ENCODE measurements at places on chromosomes 2 and 18.

- no peak for DNase-seq
These were observed 49.9 kb downstream of the DDX1 start for GRCh38 chr2:15641530-15641982.

DNA sequence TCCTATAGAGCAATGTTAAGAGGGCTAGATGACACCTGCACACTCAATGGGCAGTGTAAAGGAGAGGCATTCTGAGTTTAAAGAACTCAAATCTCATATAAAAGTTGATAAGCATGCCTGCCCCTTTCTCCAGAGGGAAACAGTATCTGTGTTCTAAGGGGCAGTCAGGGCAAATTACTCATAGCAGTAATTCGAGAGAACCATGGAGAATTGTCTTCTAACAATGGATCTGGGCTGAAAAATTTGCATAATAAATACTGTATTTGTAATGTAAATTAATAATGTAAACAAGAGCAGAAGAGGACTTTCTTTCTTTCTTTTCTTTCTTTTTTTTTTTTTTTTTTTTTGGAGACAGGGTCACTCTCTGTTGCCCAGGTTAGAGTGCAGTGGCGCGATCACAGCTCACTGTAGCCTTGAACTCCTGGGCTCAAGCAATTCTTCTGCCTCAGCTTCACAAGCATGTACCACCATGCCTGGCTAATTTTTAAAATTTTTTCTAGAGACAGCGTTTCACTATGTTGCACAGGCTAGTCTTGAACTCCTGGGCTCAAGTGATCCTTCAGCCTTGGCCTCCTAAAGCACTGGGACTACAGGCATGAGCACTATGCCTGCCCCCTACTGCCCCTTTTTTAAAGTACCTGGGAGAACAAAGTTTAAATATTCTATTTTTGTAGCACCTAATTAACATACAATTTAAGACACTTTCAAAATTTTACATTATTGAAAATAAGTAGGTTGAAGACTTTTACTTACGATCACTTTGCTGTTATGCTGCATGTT, 70.6 kb downstream of the OTX1 start:
- DNase-seq = no peak

DNA sequence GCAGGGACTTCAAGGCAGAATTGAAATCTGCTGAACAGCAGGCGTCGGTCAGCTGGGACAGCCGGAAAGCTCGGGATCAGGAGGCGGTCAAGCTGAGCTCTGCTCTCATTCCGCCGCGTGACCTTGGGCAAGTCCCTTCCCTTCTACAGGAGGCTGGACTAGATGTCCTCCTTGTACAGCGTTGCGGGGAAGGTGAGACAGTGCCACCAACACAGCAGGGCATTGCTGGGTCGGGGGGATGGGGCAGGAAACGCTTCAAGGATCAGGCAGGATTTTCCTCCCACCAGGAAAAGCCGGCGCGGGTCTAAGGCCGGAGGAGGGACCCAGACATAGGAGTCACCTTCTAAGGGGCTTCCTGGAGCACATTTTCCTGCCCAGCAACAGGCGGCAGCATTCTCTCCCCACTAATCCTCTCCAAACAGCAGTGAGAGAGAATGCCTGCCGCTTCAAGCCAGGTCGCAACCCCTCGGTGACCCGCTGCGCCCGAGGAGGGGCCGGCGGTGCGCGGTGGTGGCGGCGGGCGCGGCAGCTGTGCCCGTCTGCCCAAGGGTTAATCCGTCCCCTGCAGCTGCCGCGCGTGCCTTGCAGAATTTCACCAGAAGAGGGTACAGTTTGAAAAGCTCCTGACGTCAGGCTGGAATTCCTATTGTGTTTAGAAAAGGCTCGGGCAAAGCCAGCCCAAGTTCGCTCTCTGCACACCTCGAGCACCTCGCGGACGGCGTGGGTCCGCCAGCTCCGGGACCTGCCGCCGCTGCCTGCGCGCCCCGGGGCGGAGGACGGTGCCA, at the start of gene KCNF1:
KCNF1 (plus strand) TSS at position 644 of the 785 bp plus-strand sequence. CDS start 493 bp downstream, outside the sequence.
- DNase-seq = no peak

- DNase-seq = no peak
These were observed 56.7 kb downstream of the HNRNPLL start for GRCh38 chr2:38546064-38546463.

- no peak for DNase-seq
These were observed 332.8 kb upstream of the MAP2 start for GRCh38 chr2:209091056-209091455.

DNA sequence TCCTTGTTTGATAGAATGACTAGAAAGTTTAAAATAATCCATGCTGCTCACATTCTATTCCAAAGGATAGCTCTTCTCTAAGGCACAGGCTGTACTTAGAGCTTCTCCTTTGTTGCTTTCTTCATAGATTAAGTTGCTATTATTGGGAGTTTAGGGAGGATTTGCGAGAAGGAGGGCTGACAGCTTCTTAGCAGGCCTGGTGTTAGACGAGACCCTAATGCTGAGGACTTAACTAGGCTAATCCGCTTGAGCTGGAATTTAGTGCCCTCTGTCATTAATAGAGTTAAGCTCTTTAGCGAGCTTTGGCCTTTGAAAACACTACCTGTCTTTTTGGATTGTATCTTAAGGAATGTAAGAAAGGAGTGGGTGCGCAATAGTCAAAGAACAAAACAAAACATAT, 81.3 kb downstream of the MOGAT1 start:
- no peak for DNase-seq

GRCh38 chr2:229462112-229462511, 191.0 kb upstream of the PID1 start:
- DNase-seq = no peak

DNA sequence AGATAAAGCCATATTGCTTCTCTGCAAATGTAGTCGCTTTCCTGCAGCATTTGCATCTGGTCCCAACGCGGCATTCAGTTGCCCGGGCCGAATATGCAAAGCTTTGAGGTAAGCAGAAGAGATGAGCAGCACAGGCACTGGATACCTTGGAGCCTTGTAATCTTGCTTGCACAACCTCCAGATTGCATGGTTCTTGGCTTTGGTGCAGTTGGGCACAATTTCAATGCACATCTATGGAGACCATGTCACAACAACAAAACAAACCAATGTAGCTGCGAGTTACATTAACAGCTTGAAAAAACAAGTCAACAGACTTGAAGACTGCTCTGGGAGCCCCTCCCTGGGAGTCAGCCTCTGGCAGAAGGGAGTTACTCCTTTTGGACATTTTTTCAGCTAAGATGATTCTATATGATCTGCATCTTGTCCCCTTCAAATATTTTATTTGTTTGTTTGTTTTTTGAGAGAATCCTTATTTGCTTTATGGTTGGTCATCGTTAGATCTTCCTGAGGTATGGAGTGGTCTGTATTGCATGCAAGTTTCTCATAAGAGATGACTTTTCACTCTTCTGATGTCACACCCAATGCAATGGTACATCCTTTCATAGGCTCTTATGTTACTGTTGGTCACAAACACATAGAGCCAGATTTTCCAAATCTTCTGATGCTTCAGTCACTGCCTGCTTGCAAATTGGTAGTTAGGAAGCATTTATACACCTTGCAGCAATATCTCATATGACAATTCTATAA, 113.5 kb downstream of the EFEMP1 start:
- DNase-seq = no peak

GRCh38 chr2:231679908-231680284, 28.4 kb upstream of the PTMA start:
- DNase-seq = no peak

DNA sequence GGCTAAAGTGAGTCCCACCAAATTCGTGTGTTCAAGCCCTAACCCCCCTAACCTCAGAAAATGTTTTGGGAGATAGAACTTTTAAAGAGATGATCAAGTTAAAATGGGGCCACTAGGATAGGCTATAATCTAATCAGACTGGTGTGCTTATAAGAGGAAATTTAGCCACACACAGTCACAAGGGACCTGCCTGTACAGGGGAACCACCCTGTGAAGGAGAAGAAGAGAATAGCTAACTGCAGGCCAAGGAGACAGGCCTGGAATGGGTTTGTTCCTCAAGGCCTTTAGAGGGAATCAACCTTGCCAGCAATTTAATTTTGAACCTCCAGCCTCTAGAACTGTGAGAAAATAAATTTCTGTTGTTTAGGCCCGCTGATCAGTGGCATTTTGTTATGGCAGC, 36.0 kb upstream of the TANK start:
- DNase-seq = no peak

DNA sequence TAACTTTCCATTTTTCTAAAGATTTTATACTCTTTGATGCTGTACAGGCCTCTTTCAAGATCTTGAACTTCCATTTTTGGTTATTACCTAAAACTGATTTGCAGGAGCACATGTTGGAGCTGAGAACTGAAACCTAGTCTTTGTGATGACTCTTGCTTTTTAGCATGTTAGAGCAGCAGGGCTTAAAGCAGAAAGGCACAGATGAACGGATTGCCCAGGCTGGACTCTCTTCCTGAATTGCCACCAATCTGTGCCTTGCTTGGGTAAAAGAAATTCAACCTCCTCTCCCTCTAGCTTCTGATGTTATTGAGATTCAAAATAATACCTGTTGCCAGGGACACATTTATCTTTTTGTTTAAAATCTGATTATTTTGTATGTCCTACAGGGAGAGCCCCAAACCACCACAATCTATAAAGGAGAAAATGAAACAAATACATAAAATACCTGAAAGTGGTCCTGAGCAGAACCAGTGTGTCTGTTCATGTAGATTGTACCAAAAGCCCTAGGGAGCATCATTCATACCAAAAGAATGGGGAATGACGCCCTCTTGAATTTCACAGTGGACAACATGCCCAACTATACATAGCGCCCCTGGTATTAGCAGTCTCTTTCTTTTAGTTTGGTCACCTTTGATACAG, 277.0 kb upstream of the MAP2 start:
- DNase-seq = no peak

GRCh38 chr18:63774511-63774910, 707 bp upstream of the SERPINB7 start:
- DNase-seq = no peak

DNA sequence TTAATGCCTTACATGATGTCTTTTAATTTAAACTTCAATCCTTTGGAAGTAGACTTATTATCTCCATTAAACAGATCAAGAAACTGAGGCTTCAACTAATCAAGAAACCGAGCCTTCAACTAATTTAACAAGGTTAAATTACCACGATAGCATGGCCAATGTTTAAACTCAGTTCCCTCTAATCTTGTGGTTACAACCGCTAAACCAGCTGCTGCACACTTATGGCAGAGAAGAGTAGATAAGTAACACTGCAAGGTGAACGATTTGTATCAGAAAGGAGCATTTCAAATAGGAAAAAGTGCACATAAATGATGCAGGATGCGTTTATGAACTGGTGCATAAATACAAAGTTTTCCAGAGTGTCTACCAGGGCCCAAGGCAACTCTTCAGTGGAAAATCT, 144.6 kb upstream of the CAVIN2 start:
- DNase-seq = no peak

DNA sequence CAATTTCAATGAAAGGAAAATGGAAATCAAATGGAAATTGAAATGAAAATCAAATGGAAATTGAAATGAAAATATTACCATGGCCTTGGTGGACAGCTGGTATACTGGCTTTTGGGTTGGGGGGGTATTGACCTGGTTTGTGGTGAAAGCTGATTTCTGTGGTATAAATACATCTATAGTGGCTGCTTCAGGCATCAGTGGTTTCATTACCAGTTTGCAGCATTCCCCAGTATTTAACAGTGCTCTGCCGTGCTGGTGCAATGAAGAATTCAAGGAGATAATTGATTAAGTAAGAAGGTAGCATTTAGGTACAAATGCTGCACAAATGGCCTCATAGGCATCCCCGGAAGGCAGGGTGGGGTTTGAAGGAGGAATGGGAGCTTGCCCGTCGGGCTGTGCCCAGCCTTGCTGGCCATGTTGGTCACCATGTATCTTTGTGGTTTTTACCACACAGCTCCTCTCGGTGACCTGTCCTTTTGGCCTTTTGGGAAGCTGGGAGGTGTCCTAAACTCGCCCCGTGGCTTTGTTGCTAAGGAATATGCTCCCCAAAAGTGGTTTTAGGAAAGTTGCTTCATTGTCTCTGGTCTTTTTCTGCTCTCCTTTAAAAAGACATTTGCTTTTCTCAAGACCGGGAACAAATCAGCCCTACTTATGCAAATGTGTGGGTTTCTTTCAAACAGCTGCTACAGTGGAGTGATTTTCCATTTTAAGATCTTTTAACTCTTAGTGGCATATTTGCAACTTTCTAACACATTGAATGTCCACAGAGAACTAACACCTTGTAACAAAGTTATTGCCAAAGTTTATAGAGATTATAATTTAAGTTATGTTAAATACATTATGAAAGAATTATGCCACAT, 28.6 kb downstream of the SNTG2 start:
- DNase-seq = no peak

- no peak for DNase-seq
These were observed 7.5 kb upstream of the SERPINB13 start for GRCh38 chr18:63579616-63580015.

- no peak for DNase-seq
These were observed 90.9 kb downstream of the LOXHD1 start for GRCh38 chr18:46566111-46566510.

- DNase-seq = no peak
These were observed 154.8 kb downstream of the ZNF236 start for GRCh38 chr18:76977108-76977621.

- DNase-seq = no peak
These were observed 38.2 kb downstream of the TPO start for GRCh38 chr2:1451422-1451821.

GRCh38 chr2:150286730-150287362, 200.6 kb downstream of the RND3 start:
- no peak for DNase-seq

DNA sequence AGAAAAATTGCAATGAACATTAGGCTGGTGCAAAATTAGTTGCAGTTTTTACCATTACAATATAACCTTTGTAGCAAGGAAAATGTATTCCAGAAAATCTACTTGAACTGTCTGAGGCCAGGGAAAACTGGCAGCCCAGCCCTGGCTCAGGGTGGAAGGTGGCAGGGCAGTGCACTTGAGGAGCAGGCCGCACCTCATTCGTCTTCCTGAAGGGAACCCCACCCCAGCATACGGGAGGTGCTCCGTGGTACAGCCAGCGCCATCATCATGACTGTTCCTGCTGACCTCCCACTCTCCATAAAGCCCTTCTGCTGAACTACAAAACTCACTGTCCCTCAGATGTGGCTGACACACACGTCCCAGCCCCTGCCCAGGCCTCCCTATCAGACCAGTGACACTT, 65.9 kb upstream of the TFCP2L1 start:
- no peak for DNase-seq

DNA sequence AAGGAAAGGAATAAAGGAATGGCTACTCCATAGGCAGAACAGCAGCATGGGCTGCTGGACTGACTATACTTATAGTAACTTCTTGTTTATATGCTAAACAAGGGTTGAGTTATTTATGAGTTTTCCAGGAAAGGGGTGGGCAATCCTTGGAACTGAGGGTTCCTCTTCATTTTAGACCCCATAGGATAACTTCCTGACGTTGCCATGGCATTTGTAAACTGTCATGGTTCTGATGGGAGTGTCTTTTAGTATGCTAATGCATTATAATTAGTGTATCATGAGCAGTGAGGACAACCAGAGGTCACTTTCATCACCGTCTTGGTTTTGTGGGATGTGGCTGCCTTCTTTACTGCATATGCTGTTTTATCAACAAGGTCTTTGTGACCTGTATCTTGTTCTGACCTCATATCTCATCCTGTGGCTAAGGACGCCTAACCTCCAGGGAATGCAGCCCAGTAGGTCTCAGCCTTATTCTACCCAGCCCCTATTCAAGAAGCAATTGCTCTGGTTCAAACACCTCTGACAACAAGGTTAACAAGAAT, 98.6 kb upstream of the CABLES1 start:
- DNase-seq = no peak

- no peak for DNase-seq
These were observed 50.5 kb downstream of the DDX1 start for GRCh38 chr2:15642011-15642814.

Data from activated CD4-positive, alpha-beta T cell treated with anti-CD3 and anti-CD28 coated beads, Interleukin-2, amount 50 U/mL, for 48 hours (primary cell).